Ovary (tissue), 10 donors: ENCODE measurements at places on chromosomes 3 and 15. TPM values are rescaled to one million over a fixed set of nuclear protein-coding genes. Genes with fewer than 3 reads are reported as not detected.

DNA sequence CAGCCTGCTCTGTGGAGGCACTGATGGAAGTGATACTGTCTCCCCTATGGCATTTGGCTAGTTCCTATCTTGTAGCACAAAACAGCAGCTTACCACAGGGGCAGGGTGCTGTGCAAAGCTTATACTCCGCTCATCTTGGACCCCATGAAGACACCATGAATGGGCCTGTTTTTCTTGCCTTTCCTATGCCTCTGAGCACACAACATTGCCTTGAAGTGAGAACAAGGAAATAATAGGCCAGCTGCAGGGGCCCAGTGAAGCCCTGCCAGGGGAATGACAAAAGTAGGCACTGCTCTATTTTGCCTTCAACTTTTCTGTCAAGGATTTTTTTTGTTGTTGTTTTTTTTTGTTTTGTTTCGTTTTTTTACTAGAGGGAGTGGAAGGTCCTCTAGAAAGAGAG, 110.3 kb downstream of the PDE8A start:
- H3K4me1 ChIP-seq: no peaks in the 10 kb centered on the region
- H3K36me3 ChIP-seq: no peaks in the 10 kb centered on the region
- no peak overlapping the region for H3K4me3 ChIP-seq
- H3K27me3 ChIP-seq: no peaks in the 10 kb centered on the region
- no peak overlapping the region for H3K27ac ChIP-seq

Gene TMEM212
- 0.35 TPM for total RNA-seq

DNA sequence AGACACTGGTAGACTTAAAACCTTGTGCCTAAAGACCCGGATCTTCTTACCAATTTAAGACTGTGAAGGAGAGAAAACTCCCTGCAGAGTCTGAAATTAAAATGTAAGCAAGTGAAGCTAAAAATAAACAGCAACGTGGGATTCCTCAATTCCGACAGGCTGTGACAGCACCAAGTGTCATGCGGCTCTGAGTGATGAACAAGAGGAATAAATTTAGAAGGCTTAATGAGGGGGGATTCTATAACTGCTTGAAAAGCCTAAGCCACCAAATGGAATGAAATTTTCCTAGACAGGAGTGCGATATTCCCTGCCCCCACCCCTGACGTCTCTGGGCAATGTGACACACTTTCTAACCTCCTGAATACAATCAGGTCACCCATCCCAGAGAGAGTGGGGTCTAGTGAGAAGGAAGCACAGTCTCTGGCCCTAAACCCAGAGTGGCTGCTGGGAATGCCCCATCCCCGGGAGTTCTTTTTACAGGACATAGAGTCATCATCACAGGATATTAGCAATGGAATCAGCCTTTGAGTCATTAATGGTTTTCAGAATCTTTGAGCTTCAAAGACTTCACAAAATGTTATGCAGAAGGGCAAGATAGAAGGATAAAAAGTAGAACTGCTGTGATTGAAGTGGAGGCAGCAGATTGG, 114.3 kb downstream of the EDEM1 start:
- no peaks in the 10 kb centered on the region for H3K27me3 ChIP-seq
- H3K4me3 ChIP-seq: no peak overlapping the region
- no peak overlapping the region for H3K27ac ChIP-seq
- DNase-seq: no peak

- H3K27ac ChIP-seq: no peak overlapping the region
- no peaks in the 10 kb centered on the region for H3K27me3 ChIP-seq
- no peak for DNase-seq
- no peak overlapping the region for H3K4me3 ChIP-seq
These were observed 348.4 kb upstream of the PLSCR5 start for GRCh38 chr3:146953511-146953981.

- no peaks in the 10 kb centered on the region for H3K4me1 ChIP-seq
- DNase-seq: no peak
- H3K4me3 ChIP-seq: no peak overlapping the region
- no peak overlapping the region for H3K27ac ChIP-seq
- H3K27me3 ChIP-seq: no peaks in the 10 kb centered on the region
- no peaks in the 10 kb centered on the region for H3K36me3 ChIP-seq
These were observed 71.4 kb upstream of the RASGRF1 start for GRCh38 chr15:79161837-79162508.

- H3K4me1 ChIP-seq: no peaks in the 10 kb centered on the region
- no peak overlapping the region for H3K4me3 ChIP-seq
- H3K27ac ChIP-seq: no peak overlapping the region
- DNase-seq: no peak
These were observed 137.5 kb downstream of the OPA1 start for GRCh38 chr3:193730511-193730910.

DNA sequence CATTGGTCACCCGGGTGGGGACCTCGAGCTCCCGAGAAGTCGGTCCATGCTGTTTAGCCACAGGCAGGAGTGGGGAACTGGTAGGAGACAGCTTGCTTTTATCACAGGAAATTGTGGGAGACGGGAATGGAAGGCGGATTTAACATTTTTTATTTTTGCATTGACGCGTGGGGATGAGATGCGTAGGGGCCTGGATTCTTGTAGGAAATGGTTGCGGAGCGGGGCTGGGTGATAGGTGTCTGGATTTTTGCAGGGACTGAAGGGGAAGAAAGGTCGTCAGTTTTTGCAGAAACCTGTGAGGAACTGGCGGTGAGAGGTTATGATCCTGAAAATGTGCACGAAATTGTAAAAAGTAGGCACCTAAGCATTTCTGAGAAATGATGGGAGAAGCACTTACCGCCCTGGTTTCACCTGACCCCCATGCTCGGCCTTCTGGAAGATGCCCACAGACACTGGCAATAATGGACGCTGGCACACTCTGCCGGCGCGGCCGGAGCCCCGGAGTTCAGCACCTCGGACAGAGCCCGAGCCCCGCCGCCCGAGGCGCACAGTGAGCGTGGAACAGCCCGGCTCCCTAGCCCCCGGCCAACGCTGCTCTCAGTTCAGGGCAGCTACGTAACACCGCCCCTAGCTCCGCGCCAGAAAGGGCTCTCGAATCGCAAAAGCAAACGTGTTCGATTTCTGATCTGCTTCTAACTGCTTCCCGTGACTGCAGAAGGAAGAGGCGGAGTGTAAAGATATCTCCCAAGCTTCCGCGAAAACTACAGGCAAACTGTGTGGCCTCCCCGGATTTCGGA, 928 bp downstream of the ANKRD34C start:
- H3K27me3 ChIP-seq: no peaks in the 10 kb centered on the region
- no peak for DNase-seq
- no peaks in the 10 kb centered on the region for H3K4me1 ChIP-seq
- H3K4me3 ChIP-seq: no peak overlapping the region
- H3K27ac ChIP-seq: no peak overlapping the region
- no peaks in the 10 kb centered on the region for H3K36me3 ChIP-seq

DNA sequence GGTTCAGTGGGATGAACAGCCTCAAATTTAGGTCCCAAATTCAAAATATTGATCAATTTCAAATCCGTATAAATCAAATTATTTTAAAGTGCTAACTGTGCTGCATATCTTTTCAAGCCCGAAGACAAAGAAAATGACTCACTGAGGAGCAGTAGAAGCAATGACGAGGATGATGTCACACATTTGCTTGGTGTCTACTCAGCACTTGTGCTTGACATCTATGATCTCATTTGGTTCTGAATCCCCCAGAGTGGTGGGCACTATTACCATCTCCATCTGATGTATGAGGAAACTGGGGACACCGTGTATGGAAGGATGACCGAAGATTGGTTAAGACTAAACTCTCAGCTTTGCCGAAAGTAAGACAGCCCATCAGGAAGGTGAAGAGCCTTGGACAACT, 136.5 kb upstream of the CHRNA7 start:
- no peaks in the 10 kb centered on the region for H3K36me3 ChIP-seq
- no peaks in the 10 kb centered on the region for H3K4me1 ChIP-seq
